ENCODE measurements at places on chromosomes 6 and 20. TPM values are rescaled to one million over a fixed set of nuclear protein-coding genes. Genes with fewer than 3 reads are reported as not detected.
A peak's percentile ranks its signal among the peaks of the same experiment; 100 is the strongest.

DNA sequence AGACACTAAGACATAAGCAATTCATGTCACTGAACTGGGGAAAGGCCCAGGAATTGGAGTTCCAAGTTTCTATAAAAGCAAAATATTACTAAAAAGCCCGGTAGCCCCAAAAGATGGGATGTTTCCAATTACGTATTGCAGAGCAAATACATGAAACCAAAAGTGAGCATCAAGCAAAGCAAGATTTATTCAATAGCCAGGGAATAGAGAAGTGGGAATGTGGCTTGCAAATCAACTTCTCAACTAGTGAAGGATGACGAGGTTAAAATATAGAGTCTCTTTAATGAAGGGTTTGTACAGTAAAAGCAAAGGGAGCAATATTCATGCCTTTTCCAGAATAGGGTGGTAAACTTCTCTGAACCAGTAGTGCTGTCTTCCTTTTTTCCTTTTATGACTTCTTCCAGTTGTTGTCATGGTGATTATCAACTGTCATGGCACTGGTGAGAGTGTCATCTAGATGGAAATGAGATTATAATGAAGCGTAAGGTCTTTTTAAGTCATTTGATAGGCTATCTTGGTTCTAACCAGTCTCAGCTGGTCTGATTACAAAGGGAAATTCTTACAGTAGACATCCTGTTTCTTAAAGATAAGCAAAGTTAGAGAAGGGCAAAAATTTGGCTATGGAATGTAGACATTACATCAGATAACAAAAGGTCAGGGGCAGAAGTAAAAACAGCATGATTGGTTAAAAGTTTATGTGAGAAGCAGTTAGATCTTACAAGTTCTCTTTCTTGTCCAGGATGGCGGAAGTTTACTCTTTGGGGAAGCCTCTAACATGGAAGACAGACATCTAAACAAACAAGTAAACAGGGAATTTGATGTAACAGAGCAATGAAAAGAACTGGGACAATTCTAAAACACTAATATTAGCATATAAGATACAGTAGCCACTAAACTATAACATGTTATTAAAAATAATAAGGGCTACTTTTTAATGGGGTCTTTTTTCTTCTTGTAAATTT lies 96.9 kb downstream of the TBX18 start:
- no peak for DNase-seq

GRCh38 chr20:10427060-10427692 lies 6.8 kb downstream of the MKKS start:
- DNase-seq, result peak; percentile 8

GRCh38 chr6:138987080-138987642 lies 892 bp downstream of the REPS1 start:
- no peak for DNase-seq

DNA sequence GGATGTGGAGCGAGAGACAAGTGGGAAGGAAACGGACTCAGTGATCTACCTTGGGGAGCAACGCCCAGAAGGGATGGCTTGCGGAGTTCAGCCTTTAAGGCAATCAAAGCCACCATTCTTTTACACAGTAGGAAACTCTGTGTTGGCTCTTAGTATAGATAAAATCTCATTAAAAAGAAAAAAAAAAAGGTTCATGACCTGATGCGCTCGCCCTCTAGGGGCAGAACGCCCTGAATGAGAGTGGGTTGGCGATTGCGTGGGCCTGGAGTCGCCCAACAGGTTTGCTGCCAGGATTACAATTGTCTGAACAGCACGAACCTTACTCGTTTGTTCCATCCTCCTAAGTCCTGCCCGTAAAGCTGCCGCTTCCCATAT lies 1.2 kb downstream of the TPD52L1 start:
- DNase-seq, result peak; percentile 25

DNA sequence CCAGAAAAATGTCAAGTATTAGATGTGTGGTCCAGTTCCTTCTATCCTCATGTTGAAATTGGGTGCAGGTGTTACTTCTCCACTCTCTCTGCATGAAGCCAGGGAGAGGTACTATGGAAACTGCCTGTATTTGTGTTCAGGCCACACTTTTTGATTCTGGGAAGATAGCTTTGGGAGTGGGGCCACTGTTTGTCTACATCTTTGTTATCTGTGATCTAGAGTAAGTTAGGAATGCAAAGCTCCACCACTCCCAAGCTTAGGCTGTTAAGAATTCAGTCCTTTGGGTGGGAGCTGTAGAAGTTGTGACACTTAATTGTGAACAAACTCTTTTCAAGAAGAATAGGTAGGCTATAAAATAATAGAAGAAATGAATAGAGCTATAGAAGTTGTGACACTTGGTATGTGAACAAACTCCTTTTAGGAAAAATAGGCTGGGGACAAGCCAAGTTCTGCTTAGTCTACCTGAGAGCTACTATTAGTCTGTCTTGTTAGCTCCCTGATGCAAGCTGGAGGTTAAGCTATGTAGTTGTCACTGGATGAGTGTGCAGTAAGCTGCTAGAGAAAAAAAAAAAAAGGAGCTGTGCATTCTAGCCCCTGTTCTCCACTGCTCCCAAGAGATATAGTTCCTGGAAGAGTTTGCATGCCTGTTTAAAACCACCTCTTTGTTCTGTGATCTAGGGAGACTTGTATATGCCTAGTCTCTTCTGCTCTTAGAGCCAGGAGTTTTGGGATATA lies 7.1 kb upstream of the GFRAL start:
- no peak for DNase-seq

DNA sequence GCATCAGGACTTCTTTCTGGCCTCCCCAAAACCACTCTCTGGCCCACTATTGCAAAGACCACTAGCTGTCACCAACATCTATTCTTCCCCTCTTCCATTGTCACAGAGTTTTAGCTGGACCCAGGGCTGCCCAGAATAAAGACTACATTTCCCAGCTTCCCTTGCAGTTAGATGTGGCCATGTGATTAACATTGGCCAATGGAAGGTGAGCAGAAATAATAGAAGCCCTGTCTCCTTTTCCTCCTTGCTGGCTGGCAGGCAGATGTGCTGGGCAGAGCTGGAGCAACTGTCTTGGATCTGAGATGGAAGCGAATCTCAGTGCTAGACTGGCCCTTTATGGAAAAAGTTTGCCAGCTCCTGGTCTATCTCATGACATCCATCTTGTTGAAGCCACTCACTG lies 97.0 kb downstream of the KCNB1 start:
- no peak for DNase-seq

- peak; percentile 81 for DNase-seq
These were observed 19.6 kb upstream of the ABT1 start for GRCh38 chr6:26576929-26577719.

- no peak for DNase-seq
These were observed 15.8 kb upstream of the SERPINB9 start for GRCh38 chr6:2918936-2919335.

DNA sequence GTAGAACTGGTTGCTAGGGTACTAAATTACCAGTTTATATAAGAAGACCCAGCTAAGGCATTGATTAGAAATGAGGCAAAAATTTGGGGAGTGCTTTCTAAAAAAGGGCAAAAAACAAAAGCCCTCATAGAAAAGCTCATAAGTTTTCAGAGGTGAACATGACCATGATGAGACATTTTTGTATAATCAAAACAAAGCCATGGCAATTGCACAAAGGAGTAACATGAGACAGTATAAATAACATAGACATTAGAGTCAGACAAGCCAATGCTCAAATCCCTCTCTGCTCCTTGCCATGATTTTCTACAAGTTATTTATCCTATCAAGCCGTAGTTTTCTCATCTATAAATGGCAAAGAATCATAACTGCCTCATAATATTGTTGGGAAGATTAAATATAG lies 112.2 kb upstream of the ADTRP start:
- DNase-seq, result no peak

DNA sequence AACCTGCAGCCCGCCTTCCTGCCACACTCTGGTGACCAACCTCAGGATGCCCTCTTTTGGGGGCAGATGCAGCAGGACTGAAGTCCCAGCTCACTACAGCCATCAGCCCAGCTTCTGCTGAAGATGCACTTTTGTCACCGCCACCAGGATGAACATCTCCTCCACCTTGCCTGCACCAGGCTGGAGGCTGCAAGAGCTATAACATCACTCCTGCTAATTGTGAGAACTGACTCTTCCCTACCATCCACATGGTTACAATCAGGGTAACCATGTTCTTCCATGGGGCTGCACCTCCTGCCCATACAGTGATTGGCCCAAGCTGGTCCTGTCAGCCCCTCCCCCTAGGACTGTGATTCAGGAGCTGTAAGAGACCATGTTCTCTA lies 2.0 kb upstream of the ACTL10 start:
- DNase-seq, result no peak

- no peak for DNase-seq
These were observed 280.5 kb upstream of the MMS22L start for GRCh38 chr6:97563529-97563928.

HRH3 gene
- total RNA-seq, result not detected

DNA sequence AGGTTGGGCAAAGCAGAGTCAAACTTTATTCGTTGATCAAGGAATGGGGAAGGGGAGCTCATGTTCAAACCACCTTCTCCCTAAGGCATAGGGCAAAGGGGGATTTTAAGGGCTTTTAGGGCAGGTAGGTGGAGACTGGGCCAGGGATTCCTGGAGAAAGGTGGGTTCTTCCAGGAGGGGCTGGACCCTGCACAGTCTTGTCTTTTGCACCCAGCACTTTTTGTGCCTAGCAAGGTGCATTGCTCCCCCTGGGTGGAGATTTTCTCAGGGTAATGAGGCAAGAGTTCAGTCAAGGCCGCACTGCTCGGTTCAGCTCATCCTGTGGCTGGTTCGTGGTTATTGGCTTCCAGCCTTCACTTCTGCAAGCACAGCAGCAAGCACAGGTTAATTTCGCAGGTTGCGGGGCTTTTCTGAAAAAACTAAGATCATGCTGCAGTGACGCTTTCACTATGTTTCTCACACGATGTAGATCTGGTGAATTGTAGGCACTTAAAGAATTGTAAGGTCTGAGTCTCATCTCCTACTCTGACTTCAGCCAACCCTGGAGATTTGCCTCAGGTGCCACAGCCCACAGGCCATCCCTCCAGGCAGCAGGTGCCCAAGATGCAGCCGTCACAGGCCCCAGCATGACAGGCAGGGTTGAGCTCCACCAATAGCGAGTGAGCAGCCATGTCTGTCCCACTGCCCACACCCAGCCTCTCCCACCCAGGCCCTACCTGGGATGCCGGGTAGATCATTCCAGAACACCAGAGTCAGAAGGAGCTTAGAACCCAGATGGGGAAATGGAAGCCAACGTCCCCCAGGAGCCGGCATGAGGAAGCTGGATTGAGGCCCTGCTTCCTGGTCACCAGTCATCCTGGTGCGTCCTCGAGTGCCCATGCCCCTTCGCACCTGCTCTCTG lies 37.1 kb downstream of the SUN5 start:
- DNase-seq, result peak; percentile 57

FIG4 gene
- total RNA-seq, result 14.5 TPM

GRCh38 chr6:85975957-85976356 lies 333.3 kb upstream of the SYNCRIP start:
- no peak for DNase-seq

DNA sequence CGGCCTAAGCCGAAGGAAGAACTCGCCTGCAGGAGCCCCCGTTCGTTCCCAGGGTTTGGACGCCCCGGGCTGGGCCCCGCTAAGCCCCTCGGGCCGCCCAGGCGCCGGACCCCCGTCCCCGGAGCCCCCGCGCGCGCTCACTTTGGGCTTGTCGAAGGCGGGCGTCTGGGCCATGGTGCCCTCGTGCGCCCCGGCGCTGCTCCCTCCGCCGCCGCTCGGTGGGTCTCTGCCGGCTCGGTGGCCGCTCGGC lies 140 bp downstream of the ADA start:
- no peak for DNase-seq

PIGT gene
- total RNA-seq, result 48.0 TPM

VGLL2 gene
- total RNA-seq, result not detected

DNA sequence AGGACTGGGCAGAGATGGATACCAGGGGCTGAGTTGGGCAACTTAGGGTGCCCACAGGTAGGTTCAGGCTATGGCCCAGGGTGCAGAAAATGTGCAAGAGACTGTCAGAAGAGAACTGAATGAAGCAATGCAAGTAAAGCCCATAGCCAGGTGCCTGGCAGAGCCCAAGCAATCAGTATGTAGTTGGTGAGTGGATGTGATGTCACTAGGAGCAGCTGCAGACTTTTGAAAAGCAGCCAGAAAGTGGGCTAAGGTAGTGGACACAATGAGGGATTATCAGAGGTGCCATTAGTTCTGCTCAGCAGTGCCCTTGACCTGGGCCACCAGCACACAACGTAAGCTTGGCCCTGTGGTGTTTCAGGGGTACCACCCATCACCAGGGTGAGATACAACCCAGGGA lies 135.3 kb downstream of the SOBP start:
- no peak for DNase-seq

GRCh38 chr6:82143041-82143481 lies 104.5 kb downstream of the IBTK start:
- DNase-seq, result no peak

GRCh38 chr6:164109770-164110140 lies 695.2 kb downstream of the QKI start:
- no peak for DNase-seq

KCNG1 gene
- total RNA-seq, result 1.2 TPM

DNA sequence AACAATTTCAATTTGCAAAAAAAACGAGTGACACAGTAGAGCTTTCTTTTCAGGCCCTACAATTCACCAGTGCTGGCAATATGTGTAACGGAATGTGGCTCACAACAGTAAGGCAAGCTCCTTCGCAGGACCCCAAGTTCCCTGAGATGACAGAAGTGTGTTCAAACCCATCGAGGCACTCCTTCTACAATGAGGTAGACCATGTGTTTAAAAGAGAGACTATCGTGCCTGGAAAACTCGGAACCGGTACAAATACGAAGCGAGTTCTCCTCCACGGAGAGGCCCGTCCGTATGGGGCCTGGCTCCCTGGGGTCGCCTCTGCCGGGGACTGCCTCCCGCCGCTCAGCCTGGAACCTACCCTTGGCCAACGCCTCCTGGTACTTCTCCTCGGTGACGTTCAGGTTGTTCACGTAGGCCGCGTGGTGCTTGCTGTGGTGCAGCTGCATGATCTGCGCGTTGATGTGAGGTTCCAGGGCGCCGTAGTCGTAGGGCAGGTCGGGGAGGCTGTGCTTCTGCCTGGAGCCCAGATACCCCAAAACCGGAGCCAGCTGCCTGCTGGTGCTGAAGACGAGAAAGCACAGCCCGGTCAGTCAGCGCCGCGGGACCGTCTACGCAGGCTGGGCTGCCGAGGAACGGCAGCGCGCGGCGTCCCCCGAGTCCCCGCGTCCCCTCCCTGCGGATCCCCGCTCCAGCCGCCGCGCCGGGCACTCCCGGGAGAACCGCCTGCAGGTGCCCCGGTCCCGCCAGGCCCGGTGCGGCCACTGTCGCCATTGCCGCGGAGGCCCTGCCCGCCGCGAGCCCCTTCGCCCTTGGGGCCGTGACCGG lies 526 bp downstream of the SOD2 start:
- DNase-seq, result peak; percentile 68

- no peak for DNase-seq
These were observed 6.3 kb downstream of the OXT start for GRCh38 chr20:3077618-3078134.

SNAP91 gene
- not detected for total RNA-seq

- peak; percentile 59 for DNase-seq
These were observed 58.4 kb downstream of the GJA10 start for GRCh38 chr6:89952686-89953085.

PHACTR3 gene
- total RNA-seq, result not detected

HCRTR2 gene
- not detected for total RNA-seq

DNA sequence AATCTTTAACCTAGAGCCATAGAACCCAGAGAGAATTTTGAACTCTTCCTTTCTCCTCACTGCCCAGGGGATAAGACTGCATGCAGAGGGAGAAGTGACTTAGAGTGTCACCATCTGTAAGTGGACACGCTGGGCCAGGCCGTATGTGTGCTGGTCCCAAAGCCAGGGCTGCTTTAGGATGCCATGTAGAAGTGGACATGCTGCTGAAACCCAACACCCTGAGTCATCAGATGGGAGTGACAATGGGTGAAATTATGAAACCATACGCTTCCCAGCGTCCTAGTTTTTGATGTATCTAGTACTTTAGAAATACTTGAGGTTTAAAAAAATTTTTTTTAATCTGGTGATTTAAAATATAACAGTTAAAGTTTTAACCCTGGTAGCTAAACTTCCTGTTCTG lies 191.1 kb downstream of the FNDC1 start:
- no peak for DNase-seq

Data from activated naive CD8-positive, alpha-beta T cell treated with anti-CD3 and anti-CD28 coated beads for 36 hours (primary cell).